Peyer's patch (tissue), 4 donors: ENCODE measurements at places on chromosomes 3 and 15.

- peak; percentile 48 for DNase-seq
Observed at GRCh38 chr3:131794766-131795388, 239.9 kb downstream of the CPNE4 start.

DNA sequence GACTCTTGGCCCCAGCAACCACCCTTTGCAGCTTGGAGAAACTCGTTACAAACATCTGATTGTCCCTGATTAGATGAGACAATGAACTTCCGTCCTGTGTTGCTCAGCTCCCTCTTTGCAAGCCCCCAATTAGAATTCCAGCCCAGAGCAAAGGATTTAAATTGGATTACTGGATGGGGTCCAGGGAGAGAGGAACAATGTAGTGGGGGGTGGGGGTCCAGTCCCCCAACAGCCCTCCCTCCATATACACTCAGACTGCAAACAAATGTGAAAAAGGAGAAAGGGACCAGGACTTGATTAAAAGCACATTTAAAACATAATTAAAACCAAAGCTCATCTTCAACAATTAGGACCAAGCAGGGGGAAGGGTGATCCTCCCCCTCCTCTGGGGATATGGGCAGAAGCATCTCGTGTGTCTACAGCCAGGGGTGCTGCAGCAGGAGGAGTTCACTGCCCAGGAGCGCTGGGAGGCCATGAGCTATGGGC is 71.7 kb upstream of the TMEM115 start:
- DNase-seq = no peak

GRCh38 chr15:101152914-101153313 is 98.9 kb downstream of the CHSY1 start:
- DNase-seq = no peak

- no peak for DNase-seq
Observed at GRCh38 chr3:72543246-72543645, 305.0 kb downstream of the SHQ1 start.

DNA sequence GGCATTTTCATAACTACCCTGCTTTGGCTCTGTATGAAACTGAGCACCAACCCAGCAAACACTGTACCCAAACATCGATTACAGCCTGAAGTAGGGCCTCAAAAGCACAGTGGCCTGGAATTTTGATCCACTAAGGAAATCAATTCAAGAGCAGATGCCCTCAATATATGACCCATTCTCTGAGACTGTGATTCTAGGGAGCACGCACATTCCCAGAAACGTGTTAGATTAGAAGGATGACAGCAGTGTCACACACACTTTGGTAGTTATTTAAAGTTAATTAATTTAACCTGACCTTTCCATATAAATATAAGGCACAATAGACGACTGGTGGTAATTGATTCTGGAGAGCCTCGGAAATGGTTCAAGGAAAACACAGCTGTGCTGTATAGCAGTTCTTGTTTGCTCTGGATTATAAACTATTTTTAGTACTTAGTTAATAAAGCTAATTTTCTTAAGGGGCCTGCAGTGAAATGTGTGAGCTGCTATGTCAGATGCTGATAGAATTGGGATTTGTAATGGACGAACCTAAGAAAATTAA is 126.3 kb upstream of the ZNF385D start:
- DNase-seq = no peak

DNA sequence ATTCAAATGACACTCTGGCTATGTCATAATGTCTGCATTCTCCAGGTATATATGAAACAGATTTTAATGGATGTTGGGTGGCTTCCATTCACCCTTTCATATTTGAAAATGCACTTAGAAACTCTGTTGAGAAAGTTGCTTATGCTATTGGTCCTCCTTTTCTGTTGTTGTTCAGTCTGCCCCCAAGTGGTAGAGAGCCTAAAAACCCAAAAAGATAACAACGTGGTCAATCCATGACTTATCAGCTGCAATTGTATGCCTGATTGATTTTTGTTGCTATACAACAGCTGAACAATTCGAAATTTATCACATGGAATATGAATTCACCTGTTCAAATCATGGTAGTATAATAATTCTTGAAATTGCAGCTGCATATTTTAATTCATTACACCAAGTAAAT is 279.8 kb downstream of the ROBO2 start:
- no peak for DNase-seq

DNA sequence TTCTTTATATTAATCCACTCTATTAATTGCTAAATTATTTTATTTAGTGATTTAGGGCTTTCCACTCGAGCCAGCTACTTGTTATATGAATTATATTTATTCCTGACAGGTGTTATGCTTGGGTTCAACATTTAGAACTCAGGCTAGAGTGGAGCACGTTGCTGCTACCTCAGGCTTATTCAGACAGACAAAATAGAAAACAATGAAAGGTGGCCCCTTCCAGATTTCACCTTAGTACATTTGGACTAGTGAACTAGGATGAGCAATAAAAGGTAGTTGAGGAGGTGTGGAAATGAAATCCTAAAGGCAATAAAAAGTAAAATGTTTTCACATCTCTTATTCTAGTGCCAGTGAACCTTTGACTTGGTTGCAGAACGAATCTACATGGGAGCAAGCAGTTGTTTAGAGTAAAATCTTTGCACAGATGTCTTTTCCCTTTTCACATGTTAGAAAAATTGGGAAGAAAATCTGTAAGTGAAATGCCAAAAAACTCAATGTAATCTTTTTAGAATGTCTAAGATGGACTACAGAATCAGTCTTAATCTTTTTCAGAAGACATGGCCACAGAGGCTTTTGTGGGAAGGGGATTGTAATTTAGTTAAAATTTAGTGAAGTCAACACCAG is 63.8 kb downstream of the AKAP13 start:
- DNase-seq = no peak

- no peak for DNase-seq
Observed at GRCh38 chr15:38164061-38164460, 88.6 kb upstream of the SPRED1 start.

GRCh38 chr3:49841126-49841696 is 15.2 kb downstream of the TRAIP start:
- no peak for DNase-seq

GRCh38 chr3:188780193-188781147 is 391.3 kb upstream of the TPRG1 start:
- DNase-seq = peak; percentile 49

GRCh38 chr15:99421172-99421656 is 144.6 kb upstream of the MEF2A start:
- DNase-seq = no peak

DNA sequence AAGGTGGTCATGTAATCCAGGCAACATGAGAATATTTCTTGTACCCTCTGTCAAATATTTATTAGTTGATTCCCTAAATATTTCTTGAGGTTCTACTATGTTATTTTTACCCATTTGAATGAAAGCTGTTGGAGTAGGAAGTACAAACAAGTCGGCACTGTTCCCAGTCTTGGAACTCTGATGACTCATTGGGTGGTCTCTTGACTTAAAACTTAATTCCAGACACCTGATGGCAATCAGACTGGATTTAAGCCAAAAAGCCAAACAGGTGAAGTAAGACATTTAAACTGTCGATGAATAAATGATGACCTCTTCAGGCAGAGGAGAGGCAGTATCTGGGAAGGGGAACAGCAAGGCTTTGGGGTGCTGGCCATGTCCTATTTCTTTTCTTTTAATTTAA is 22.8 kb downstream of the C2CD4A start:
- DNase-seq = no peak

- no peak for DNase-seq
Observed at GRCh38 chr3:15221574-15222217, 15.7 kb downstream of the CAPN7 start.

GRCh38 chr3:187291512-187292132 is at the start of gene MASP1:
MASP1 (minus strand) TSS chr3:187291737; CDS start chr3:187291632, 105 bp downstream.
- DNase-seq = no peak

GRCh38 chr3:95097493-95097892 is 1034.6 kb downstream of the NSUN3 start:
- no peak for DNase-seq

- no peak for DNase-seq
Observed at GRCh38 chr15:33005582-33005981, 188.9 kb downstream of the FMN1 start.

- DNase-seq = no peak
Observed at GRCh38 chr15:87976552-87976951, 280.0 kb downstream of the NTRK3 start.
